ENCODE measurements at places on chromosomes 16 and 17. TPM values are rescaled to one million over a fixed set of nuclear protein-coding genes. Genes with fewer than 3 reads are reported as not detected.
A peak's percentile ranks its signal among the peaks of the same experiment; 100 is the strongest.

GRCh38 chr17:56845934-56846333 lies 12.0 kb downstream of the DGKE start:
- no peak for DNase-seq
- H3K36me3 ChIP-seq: peaks cover 19% of the 10 kb centered on the region
- no peak overlapping the region for H3K27ac ChIP-seq
- H3K4me1 ChIP-seq: peaks cover 9% of the 10 kb centered on the region
- no peak overlapping the region for H3K4me3 ChIP-seq

DNA sequence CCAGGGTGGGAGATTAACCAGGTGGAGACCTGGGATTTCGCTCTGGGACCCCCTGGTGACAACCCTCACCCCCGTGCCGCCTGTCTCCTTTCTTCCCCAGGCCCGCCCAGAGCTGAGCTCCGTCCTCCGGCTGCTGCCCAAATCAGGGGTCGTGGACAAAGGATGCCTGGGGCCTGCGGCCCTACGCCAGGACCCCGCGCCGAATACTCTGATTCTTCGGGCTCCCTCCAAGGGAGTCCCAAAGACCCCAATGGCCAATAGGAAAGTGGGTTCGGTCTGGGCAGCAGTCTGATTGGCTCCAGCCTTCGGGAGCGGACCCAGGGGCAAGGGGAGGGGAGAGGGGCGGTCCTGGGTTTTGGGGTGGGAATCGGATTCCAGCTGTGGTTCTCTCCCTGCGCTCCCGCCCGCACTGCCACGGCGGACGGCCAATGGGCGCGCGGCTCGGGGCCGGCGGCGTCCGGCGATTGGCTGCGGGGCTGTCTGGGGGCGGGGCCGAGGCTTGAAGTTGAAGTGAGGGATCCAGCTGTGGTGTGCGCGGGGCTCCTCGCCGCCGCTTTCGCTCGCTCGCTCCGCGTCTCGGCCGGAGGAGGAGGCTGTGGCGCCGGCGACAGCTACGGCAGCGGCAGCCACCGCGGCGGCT lies at the start of gene CACNA1G:
Gene CACNA1G, plus strand, starts transcription at position 531 of the 640 bp plus-strand sequence. CDS start 745 bp downstream, outside the sequence.
- H3K27me3 ChIP-seq: peaks cover 62% of the 10 kb centered on the region
- H3K4me1 ChIP-seq: peaks cover 47% of the 10 kb centered on the region
- H3K36me3 ChIP-seq: peaks cover 4% of the 10 kb centered on the region
- no peak within 1 kb of the TSS for H3K27ac ChIP-seq
- DNase-seq: peak; percentile 82

DNA sequence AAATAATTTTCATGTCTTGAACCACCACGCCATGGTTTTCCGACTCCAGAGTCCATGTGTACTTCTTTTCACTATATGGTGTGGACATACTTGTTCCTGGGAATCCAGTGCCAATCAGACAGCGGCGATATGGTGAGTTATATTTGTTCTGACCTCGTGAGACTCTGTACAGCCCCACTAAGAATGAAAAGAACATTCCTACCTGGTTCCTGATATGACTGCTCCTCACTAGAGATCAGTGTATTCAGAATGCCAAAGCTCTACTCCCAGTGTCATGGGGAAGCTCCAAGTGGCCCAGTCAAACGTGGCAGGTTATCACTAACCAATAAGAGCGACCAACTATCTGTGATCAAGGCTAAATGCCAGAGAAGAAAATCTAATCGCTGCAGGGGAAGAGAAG lies 6.1 kb downstream of the C16orf46 start:
- no peak overlapping the region for H3K27ac ChIP-seq
- H3K27me3 ChIP-seq: no peaks in the 10 kb centered on the region
- H3K4me3 ChIP-seq: no peak overlapping the region
- no peaks in the 10 kb centered on the region for H3K36me3 ChIP-seq
- no peak for DNase-seq
- H3K4me1 ChIP-seq: peaks cover 15% of the 10 kb centered on the region

DNA sequence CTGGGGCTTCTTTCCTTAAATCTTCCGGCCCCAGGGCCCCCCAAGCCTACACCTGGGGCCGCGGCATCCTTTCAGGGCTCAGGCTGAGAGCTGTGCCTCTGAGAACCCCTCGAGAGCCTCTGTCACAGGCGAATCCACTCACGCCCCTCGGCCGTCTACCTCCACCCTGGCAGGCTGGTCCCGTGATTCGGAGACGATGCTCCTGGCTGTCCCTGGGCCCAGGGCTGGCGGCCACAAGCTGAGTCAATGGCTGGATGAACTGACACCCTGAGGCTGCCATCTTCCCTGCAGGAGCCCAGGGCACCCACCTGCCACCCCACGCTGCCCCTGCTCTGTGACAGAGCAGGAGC lies 4.4 kb downstream of the TEPSIN start:
- H3K27ac ChIP-seq: no peak overlapping the region
- H3K36me3 ChIP-seq: peaks cover 15% of the 10 kb centered on the region
- DNase-seq: no peak
- no peak overlapping the region for H3K4me3 ChIP-seq

DNA sequence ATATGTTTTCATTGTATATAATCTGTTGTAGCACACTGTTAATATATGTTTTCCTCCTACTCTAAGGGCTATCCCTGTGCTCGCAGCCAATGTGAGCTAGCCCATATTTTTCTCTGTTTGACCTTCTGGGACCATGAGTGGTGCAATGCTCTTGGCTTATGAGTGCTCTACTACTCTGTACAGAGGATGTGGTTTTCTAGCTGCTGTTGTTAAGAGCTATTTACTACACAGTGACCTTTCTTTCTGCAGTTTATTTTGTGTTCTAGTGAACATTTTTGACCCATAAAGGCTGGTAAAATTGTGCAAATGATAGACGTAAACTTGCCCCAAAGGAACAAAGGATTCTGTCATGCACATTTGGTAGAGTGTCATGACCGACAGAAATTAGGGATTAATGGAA lies 84.1 kb upstream of the CPHXL start:
- DNase-seq: no peak
- H3K27ac ChIP-seq: no peak overlapping the region
- H3K36me3 ChIP-seq: no peaks in the 10 kb centered on the region
- H3K4me1 ChIP-seq: no peaks in the 10 kb centered on the region

DNA sequence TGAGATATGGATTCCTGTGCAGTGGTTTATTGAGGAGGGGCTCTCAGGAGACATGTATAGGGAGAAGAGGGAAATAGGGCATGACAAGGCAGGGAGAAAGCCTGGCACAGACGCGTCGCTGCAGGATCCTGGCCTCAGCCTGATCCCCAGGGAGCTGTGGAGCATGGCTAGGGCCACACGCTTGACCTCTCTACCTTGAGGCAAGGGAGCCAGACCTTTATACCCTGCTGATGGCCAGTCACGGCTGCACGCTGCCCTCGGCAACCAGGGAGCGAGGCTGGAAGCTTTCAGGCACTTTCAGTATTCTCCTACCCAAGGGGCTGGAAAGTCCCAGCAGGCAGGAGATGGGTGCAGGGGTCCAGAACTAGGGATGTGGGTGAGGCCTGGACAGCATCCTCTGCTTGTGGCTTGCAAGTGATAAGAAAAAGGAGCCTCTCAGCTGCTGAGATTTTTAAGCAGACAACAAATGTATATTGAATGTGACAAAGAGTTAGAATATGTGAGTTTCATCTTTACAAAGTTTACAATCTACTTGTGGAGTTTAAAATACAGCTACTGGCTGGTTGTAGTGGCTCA lies 10.0 kb upstream of the KLHL36 start:
- peaks cover 51% of the 10 kb centered on the region for H3K4me1 ChIP-seq
- H3K27ac ChIP-seq: no peak overlapping the region
- DNase-seq: no peak
- no peak overlapping the region for H3K4me3 ChIP-seq
- no peaks in the 10 kb centered on the region for H3K27me3 ChIP-seq
- no peaks in the 10 kb centered on the region for H3K36me3 ChIP-seq

- no peak overlapping the region for H3K4me3 ChIP-seq
- no peak for DNase-seq
- H3K4me1 ChIP-seq: peaks cover 42% of the 10 kb centered on the region
- no peak overlapping the region for H3K27ac ChIP-seq
- peaks cover 4% of the 10 kb centered on the region for H3K36me3 ChIP-seq
- H3K27me3 ChIP-seq: no peaks in the 10 kb centered on the region
Observed at GRCh38 chr17:81915331-81915730, 2.6 kb downstream of the SIRT7 start.

DNA sequence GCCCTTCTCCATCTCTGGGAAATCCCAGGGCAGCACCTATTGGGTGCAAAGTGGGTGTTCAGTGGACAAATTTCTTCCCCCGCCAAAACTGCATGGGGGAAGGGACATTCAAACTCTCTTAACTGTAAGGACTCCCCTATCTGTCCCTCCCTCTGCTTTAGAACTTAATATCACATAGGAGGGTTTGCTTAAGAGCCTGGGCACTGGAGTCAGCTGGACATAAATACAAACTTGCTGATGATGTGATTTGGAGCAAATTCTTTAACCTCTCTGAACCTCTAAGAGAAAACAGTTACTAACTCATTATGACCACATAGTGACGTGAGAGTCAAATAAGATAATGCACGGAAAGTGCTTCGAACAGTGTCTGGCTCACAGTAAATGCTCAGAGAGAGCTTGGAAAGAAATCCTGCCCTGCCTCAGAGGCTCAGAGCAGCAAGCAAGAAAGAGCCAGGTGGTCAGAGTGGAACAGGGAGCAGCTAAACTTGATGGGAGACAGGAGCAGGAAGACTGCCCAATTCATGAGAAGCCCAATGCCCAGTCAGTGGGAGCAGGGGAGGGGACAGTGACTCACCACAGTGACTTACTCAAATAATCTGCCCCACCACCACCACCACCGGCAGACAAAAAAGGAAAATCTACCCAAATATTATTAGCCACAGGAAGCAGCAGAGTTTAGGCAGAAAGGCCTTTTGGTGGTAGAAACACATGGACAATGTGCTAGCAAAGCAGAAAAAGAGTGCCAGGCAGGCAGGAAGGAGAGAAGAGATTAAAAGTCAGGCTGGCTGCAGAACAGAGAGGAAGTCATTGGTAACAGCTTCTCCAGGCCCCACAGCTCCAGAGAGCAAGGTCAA lies 23.9 kb upstream of the CCL1 start:
- no peak overlapping the region for H3K27ac ChIP-seq
- no peak for DNase-seq

DNA sequence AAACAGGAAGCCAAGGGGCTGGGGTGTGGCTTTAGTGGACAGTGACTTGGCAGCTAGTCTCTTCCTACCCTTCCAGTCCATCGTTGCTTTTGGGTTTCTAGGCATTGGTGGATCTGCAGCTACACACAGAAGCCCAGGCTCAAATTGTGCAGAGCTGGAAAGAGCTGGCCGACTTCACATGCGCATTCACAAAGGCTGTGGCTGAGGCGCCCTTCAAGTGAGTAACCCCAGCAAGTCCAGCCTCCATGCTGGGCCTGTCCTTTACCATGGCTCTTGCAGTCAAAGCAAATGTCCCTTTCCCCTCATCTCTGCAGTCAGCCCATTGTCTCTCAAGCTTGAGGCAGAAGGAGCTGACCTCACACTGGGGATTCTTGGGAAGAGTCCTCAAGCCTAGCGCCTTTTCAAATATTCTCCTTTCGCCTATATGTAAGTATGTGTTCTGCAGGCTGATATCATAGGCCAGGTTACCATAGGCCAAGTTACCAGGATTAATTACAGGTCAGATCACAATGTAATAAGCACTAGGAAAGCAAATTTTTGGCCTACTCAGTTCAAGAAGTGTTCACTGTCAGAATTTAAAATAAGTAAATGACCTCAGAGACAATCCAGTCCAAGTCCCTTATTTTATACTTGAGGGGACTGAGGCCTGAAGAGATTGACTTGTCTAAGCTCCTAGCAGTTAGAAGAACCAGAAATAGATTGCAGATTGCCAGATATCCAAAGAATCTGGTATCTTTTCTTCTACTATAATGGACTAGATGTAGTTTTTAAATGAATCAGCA lies 6.5 kb downstream of the EME1 start:
- H3K36me3 ChIP-seq: peaks cover 35% of the 10 kb centered on the region
- no peaks in the 10 kb centered on the region for H3K27me3 ChIP-seq
- no peak overlapping the region for H3K4me3 ChIP-seq
- H3K4me1 ChIP-seq: no peaks in the 10 kb centered on the region

DNA sequence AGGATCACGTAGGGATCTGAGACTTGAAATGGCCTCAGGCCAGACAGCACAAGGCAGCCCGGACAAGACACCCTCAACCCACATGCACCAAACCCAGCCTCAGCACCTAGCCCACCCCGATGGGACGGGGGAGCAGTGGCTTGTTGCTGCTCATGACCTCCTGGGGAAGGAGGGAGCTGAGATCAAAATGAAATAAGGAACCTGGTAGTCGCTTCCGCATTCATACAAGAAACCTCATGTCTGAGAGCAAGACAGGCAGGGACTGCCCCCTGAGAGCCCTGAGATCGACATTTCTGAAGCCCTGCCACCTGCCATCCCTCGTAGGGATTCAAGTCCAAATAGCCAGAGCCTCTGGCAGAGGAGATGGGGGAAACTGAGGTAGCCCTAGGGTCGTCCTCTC lies 5.7 kb upstream of the CEP131 start:
- peaks cover 11% of the 10 kb centered on the region for H3K4me1 ChIP-seq
- H3K27ac ChIP-seq: no peak overlapping the region
- no peaks in the 10 kb centered on the region for H3K27me3 ChIP-seq
- peaks cover 6% of the 10 kb centered on the region for H3K36me3 ChIP-seq

DNA sequence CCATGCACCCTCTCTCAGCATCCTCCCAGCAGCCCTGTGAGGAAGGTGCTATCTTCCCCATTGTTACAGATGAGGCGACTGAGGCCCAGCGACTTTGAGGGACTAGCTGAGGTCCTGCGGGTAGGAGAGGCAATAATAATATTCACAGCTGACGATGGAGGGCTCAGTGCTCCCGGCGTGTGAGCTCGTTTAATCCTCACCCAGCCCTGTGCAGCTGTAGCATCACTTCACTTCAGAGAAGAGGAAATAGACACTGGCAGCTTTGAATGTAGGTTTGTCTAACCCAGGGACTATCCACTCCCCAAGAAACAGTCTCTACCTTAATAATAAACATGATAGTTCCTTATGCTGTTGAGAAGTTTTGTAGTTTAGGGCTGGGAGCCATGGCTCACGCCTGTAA lies 21.6 kb downstream of the LASP1 start:
- peaks cover 88% of the 10 kb centered on the region for H3K4me1 ChIP-seq
- no peak for DNase-seq
- H3K4me3 ChIP-seq: peak overlapping the region; percentile 68
- H3K27me3 ChIP-seq: no peaks in the 10 kb centered on the region
- peak overlapping the region; percentile 99 for H3K27ac ChIP-seq

DNA sequence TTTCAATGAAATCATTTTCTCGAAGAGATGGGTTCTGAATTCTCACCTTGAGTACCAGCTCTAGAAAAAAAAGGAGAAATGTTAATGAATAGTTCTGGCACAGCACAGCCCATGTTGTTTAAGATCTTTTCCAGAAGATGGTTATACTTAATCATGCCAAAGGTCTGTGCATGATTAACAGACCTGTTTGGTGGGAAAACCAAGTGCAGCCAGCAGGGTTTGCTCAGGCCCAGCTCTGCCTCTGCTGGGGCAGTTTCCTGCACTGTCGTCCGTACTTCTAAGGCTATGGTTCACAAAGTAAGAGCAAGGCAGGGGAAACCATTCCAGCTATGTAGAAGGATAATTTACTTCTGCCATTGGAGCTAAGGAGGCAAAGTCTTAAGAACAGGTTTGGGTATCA lies 10.7 kb downstream of the ANKRD40 start:
- H3K36me3 ChIP-seq: peaks cover 5% of the 10 kb centered on the region
- H3K4me1 ChIP-seq: peaks cover 15% of the 10 kb centered on the region
- H3K4me3 ChIP-seq: no peak overlapping the region
- no peak for DNase-seq
- H3K27ac ChIP-seq: peak overlapping the region; percentile 2

The GLTPD2 gene
- not detected for total RNA-seq

The HNF1B gene
- not detected for total RNA-seq

The EVI2B gene
- 159 TPM for total RNA-seq
